ENCODE measurements at places on chromosomes 1 and 21. TPM values are rescaled to one million over a fixed set of nuclear protein-coding genes. Genes with fewer than 3 reads are reported as not detected.

- DNase-seq, result peak; percentile 95
These were observed 336.0 kb upstream of the NR5A2 start for GRCh38 chr1:199691540-199691939.

- no peak for DNase-seq
These were observed 12.7 kb downstream of the MEF2D start for GRCh38 chr1:156487862-156488261.

DNA sequence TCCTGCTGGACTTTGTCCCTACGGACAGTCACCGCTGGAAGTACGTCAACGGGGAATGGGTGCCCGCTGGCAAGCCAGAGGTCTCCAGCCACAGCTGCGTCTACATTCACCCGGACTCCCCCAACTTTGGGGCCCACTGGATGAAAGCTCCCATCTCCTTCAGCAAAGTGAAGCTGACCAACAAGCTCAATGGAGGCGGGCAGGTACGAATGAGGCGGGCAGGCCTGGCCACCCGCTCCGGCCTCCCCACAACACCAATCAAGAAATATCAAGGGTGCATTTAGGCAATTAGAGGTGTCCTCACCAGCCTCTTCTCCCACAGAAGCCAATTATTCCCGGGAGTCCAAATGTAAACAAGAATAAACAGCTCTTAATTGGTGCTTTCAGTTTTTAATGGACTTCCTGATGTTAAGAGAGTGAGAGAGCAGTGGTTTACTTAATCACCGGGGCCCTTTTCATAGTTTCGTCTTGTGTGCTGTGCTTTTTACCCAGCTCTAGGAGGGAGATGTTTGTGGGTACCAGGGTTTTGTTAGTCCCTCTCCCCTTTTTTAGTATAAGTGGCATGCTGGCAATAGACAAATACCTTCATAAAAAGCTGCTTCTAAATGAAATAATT is 10.7 kb downstream of the TBX19 start:
- DNase-seq, result no peak

Gene CCDC181
- 6.7 TPM for total RNA-seq
